ENCODE measurements at places on chromosomes 3 and 15.

DNA sequence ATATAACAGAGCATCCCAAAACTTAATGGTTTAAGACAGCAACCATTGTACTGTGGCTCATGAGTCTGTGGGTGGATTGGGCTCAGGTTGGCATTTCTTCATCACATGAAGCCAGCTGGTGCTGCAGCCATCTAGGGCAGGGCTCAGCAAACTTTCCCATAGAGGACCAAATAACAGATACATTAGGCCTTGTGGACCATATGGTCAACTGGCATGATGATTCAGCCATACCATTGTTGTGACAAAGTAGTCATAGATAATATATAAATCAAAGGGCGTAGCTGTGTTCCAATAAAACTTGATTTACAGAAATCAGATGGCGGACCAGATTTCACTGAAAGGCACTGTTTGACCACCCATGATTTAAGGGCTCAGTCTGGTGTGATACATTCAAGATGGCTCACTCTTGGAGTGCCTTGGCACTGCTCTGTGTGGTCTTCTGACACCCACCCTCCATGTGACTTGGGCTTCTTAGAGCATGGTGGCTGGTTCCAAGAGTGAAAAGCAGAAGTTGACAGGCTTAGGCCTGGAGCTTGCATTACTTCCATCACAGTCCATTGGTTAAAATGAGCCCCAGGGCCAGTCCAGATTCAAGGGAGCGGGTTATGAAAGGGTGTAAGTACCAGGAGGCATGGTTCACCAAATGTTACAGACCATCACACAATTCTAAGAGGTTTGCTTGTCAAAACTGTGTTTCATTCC is 40.8 kb upstream of the BHLHE40 start:
- no peak for DNase-seq

GRCh38 chr3:59788133-59788532 is 738.3 kb upstream of the CFAP20DC start:
- DNase-seq, result no peak

DNA sequence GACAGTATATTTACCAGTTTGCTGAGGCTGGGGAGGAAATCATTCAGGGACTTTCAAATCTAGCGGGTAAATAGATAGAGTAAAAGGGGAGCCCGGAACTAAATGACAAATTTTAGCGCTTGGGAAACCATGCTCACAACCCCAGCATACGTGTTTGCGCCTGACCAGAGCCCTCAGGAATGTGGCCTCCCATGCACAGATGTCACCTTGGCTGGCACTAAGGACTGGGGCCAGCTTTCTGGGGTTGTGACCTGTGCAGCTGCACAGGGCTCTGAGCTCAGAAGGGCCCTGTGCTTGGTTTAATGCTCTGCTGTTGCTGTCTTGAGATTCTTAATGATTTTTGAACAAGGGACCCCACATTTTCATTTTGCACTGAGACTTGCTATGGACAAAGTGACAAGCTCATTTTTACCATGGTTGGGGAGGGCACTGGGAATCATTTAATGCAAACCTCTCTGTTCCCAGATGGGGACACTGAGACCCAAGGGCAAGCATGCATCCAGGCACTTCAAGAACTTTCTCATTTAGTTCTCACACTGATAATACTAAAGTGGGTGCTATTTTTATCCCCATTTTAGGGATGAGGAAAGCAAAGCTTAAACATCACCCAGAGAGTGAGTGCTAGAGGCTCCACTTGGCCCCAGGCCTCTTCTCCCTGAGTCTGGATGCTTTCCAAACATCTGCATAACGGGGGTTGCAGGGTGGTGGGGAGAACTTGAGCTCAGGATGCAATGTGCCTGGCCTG is 44.1 kb upstream of the FAM107A start:
- DNase-seq, result no peak

DNA sequence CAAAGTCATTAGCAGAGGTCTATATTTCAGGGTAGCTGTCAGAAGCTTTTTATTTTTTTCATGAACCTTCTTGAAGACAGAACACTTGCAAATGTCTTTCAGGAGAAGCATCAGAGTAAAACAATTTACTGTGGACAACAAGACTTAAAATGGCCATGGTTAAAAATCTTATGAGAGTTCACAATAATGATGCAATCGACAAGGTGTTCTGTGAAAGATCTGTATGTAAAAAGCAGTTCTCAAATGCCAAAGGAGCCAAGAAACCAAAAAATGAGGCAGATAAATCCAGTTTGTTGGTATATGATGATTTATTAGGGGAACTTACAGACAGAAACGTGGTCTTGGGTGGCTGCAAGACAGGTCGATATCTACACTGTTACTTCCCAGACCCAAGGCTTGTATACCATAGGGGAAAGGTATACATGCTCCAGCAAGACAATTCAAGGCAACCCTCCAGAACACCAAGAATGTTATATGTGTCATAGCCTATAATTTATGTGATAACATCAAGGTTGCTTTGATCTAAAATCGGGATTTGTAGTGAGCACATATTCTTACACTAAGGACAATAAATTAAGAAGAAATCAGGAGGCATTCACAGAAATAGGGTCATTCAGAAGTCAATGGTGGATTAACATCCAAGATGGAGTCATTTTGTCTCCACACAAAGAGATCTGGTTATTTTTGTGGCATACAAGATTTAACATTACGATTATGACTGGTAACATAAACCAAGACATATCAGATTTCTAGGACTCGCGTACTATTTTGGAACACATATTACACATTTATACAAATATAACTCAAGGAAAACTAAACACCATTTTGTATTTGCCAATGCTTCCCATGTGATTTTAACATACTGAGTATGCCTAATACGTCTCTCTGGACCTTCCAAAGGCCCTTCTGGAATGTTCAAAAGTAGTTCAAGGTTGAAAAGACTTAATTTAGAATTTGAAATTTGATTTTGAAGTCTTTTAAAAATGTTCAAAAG is 316.4 kb downstream of the THSD4 start:
- DNase-seq, result no peak

DNA sequence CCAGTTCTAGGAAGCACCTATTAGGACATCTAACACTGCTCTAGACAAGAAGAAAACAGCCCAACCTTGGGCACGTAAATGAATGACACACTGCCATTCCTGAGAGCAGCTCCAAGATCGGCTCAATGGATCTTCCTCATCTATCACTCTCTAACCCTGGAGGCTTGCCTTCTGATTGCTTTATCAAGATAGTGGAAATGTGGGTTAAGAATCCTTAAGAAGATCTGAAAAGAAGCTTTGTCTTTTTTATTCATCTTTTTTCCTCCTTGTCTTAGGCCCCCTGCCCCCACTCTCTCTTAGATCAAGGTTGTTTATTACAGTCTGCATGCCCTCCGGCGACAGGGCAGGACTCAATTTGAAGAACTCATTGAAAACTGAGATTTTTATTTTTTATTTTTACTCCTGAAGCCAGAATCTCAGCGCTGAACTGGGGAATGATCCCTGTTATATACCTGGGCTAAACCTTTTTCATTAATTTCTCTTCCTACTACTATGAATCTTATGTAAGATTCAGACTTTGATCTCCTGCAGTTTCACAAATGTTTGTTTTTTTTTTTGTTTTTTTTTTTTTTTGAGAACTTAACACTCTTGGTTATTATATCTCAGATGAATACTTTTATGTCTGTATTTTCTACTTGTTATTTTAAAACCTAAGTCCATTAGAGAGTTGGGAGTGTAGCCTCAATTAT is 219.5 kb downstream of the SV2B start:
- DNase-seq, result peak; percentile 76
